ENCODE measurements at places on chromosomes 2 and 18.

DNA sequence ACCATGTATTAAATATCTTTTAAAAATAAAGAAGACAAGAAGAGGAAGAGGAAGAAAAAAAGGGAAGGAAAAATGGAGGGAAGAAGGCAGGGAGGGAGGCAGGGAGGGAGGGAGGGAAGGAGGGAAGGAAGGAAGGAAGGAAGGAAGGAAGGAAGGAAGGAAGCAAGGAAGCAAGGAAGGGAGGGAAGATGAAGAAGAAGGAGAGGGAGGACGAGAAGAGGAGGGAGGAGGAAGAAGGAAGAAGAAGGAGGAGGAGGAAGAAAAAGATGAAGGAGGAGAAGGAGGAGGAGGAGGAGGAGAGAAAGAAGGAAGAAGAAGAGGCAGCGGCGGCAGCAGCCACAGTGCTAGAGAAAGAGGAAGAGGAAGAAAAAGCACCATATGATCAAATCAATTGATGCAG lies 189.6 kb downstream of the EXOC6B start:
- no peak for DNase-seq

DNA sequence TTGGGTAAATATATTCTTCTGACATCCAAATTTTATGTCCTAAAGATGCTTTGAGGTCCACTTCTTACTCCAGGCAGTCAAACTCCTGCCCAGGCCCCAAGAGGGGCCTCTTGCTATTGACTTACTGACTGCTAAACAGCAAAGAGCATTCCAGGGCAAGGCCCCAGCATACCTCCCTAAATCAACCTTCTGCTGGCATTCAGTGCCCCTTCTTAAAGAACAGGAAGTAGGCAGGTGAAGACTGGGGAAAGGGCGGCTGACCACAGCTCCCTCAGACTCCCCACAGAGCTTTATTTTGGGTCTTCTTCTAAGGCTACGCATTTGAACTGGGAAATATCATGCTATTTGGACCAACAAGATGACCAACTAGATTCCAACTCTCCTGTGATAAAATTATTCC lies 68.9 kb downstream of the USP40 start:
- DNase-seq = no peak

GRCh38 chr2:49807689-49808088 lies 653.4 kb upstream of the FSHR start:
- DNase-seq = no peak

DNA sequence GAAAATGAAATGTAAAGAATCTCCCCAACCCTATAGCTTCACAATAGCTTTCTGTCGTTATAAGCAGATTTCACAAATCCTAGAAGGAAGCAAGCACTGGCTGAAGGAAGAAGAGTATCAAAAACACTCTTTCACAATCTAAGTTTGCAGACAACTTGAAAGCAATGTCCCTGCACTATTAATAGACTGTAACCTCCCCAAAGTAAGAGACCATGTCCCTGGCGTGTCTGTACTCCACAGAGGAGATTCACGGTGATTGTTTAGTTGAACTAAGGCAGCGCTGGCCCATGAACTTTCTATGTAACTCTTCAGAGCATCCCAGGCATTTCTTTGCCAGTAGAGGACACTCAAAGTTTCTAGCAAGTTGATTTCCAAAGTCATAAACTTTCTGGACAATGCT lies 128.0 kb upstream of the HNRNPA3 start:
- DNase-seq = no peak

DNA sequence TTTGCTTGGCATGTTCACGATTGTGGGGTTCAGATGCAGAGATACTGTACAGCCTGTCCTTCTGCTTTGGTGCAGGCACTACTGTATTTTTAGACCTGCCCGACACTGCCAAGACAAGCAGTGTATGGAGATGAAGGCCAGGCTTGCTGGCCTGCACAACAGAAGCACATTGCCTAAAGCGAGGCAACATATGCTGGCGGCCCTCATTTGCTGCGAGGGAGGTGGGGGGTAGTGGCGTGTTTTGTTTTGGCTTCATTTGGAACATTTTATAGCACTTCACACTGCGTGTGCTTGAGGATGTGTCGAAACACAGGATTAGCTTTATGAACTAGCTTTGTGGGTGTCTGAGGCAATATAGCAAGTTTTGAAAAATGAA lies 27.0 kb downstream of the TMEM182 start:
- peak; percentile 97 for DNase-seq

- DNase-seq = peak; percentile 20
These were observed 501 bp downstream of the RETREG2 start for GRCh38 chr2:219178377-219179175.

DNA sequence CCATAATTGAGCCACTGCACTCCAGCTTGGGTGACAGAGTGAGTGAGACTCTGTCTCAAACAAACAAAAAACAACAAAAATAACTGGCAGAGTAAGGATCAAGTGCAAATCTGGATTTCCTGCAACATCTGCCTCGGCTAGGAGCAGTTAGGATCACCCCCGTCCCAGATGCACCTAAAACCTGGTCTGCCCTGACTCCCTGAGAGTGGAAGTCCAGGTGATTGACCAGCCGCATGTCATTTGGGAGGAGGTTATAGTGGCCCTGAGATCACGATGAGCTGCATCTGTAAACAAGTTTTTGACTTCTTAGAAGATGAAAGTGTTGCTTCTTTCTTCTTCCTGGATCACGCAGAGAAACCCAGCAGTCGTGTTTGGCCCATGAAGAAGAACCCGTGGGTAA lies 5.0 kb upstream of the ESPNL start:
- DNase-seq = no peak

- DNase-seq = peak; percentile 48
These were observed 115.1 kb upstream of the NOSTRIN start for GRCh38 chr2:168687314-168687713.

- DNase-seq = no peak
These were observed 1378.1 kb downstream of the DSC3 start for GRCh38 chr18:29664278-29665036.

DNA sequence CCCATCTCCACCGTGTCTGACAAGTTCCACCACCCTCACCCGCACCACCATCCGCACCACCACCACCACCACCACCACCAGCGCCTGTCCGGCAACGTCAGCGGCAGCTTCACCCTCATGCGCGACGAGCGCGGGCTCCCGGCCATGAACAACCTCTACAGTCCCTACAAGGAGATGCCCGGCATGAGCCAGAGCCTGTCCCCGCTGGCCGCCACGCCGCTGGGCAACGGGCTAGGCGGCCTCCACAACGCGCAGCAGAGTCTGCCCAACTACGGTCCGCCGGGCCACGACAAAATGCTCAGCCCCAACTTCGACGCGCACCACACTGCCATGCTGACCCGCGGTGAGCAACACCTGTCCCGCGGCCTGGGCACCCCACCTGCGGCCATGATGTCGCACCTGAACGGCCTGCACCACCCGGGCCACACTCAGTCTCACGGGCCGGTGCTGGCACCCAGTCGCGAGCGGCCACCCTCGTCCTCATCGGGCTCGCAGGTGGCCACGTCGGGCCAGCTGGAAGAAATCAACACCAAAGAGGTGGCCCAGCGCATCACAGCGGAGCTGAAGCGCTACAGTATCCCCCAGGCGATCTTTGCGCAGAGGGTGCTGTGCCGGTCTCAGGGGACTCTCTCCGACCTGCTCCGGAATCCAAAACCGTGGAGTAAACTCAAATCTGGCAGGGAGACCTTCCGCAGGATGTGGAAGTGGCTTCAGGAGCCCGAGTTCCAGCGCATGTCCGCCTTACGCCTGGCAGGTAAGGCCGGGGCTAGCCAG lies 1.2 kb downstream of the ONECUT2 start:
- no peak for DNase-seq

DNA sequence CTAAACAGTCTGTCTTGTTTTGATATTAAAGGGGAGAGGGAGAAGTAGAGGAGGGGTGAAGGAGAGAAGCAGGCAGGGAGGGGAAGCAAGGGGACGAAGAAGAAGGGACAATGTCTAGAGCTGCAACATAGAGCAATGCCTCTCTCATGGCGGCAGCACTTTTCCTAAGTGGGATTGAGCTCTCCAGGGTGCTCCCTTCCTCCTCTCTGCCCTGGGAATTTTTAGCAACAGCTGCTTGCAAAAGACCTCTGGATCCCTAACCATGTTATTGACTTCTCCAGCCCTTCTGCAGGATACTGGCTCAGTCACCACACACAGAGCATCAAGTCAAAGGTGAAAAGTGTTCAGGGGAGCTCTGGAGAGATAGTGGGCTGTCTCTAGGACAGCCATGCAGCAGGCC lies 734.9 kb downstream of the EPHA4 start:
- no peak for DNase-seq

DNA sequence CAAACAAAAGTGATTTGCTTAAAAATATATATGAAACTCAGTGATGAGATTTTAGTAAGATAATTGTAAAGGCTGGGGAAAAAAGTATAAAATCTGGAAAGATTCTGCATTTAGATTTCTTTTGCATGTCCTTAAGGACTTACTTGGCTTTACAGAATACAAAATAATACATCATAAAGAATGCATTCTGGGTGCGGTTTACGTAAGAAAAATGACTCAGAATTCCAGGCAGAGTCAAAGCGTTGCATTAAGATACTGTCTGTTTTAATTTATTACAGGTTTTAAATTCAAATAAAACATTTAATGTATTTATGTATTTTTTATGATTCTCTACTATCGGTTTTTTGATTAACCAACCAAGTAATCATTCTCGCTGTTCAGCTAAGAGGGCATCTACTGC lies 178.0 kb downstream of the SH3BP4 start:
- no peak for DNase-seq

GRCh38 chr18:45398448-45398847 lies 216.8 kb upstream of the SLC14A2 start:
- no peak for DNase-seq

GRCh38 chr2:148876595-148877402 lies 1.8 kb downstream of the KIF5C start:
- peak; percentile 81 for DNase-seq

GRCh38 chr2:26848336-26849055 lies 564 bp downstream of the DPYSL5 start:
- DNase-seq = peak; percentile 19

GRCh38 chr2:221422516-221423209 lies 149.4 kb downstream of the EPHA4 start:
- no peak for DNase-seq

- DNase-seq = no peak
These were observed 2.0 kb downstream of the GMCL1 start for GRCh38 chr2:69831354-69831905.

- DNase-seq = peak; percentile 53
These were observed 775 bp downstream of the SPRED2 start for GRCh38 chr2:65431421-65432226.

- DNase-seq = no peak
These were observed 50.4 kb upstream of the PPM1B start for GRCh38 chr2:44118257-44118656.

DNA sequence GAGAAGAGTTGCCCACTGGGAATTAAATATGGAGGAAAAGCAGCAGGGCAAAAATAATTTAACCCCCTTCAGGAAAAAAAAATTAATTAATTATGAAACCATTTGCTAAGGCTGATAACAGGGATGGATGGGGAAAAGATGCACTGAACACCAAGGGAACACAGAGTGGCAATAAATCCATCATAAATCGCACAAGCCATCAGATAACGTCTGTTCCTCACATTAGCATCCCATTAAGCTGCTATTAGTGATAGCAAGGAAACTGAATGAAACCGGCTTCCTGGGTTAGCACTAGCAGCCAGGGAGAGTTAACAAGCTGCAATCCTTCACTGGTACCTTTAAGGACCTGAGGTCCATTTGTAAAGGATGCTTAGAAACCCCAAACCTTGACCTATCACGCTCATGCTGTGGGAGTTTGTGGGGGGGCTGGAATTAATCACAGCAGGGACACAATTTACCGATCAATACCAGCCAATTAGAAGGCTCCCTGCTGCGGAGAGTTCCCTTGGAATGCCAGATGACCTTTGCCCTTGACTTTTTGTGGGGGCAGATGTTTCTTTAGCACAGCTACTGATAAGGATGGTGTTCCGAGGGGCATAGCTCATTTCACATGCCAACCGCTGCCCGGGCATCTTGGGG lies 175.5 kb upstream of the KLF7 start:
- DNase-seq = no peak

GRCh38 chr2:165573534-165574461 lies 104.3 kb downstream of the CSRNP3 start:
- DNase-seq = peak; percentile 70

GRCh38 chr2:109312902-109313301 lies 183.9 kb downstream of the SH3RF3 start:
- no peak for DNase-seq

DNA sequence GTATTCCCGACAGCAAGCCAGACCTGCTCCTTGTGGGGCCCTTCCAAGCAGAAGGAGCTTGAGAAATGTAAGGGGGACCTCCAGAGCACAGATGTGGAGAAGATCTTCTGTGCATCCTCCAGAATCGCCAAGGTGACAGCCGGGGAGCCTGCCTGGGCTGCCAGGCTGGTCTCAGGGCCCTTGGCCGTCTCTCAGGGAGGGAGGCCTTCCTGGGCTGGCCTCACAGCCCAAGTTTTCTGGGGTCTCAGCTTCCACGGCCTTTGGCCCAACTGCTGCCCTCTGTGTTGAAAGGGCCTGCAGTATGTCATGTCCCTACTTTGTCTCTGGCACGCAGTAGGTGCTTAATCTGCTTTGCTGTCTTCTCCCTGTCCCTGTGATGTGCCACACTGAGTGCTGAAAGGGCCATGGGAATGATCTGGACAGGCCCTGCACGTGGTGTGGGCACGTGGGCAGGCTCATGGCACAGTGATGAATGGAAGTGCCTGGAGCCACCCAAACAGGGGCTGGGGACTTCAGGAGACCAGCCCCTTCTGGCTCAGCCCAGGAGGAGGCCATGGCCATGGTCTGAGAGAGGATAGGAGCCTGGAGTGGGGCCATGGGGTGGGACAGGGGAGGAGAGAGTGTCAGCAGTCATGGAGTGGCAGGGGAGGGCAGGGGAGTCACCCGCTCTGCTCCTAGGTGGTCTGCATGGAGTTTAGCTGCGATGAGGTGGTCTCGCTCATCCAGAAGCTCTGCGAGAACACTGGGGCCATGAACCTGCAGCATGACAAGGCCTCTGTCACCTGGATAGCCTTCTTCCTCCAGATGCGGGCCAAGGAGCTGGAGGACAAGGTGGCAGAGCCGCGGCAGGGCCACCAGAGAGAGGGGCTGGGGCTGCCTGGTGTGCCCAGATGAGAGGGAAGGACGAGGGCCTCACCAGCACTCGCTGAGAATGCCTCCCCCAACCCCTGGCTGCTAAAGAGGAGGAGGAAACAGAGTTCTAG lies 35.4 kb downstream of the HJURP start:
- no peak for DNase-seq

- DNase-seq = no peak
These were observed 28.6 kb downstream of the BOD1L2 start for GRCh38 chr18:57175532-57175931.
